ENCODE measurements at places on chromosomes 12 and 14.

DNA sequence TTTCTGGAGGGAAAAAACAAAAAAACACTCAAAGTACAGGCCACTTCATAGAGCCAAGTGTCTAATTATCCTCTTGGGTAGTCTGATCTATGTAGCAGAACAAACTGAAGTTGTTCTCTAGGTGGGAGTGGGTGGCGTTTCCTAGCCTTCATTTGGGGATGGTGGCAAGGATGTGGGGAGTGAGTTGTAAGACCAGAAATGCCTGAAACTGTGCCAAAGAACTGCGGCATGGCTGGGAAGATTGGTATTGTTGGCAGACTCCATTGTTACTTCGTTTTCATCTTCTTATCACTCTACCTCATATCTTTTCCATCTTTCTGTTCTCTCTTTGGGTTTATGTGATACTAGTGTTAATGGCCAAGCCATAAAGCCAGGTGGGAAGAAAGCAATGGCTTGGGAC, 177.3 kb upstream of the DDHD1 start:
- no peak for DNase-seq

GRCh38 chr12:15732341-15733061, 56.7 kb downstream of the EPS8 start:
- DNase-seq: no peak

GRCh38 chr12:130993759-130994670, 40.3 kb downstream of the ADGRD1 start:
- no peak for DNase-seq

DNA sequence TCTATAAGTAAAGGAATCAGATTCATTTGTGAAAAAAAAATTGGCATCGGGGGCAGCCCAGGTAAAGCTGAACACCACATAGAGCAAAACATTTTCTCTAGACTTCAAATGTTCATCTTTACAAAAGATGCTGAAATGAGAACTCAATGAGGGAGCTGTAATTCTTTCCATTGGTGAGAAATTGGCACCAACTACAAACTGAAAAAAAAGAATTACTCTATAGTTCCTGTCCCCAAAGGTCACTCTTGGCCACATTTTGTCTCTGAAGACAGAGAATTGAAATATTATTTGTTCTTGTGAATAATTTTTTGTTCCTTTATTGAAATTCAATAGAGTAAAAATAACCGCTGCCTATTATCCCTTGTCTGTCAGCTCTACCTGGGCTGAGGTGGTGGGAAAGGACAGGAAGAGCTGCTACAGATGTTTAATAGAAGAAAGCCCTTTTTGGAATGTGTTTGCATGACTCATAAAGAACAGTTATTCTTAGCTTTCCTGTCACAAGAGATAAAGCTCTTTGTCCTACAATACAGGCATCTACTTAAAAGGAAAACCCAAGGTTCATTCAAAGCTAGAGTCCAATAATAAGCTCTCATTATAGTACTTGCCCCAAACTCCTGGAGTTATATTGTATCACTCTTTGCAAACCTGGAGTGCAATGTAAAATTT, 380.1 kb upstream of the KITLG start:
- no peak for DNase-seq

GRCh38 chr14:40347675-40348074, 915.4 kb upstream of the FBXO33 start:
- DNase-seq: no peak

GRCh38 chr14:69357544-69358200, 40.4 kb downstream of the ERH start:
- no peak for DNase-seq

DNA sequence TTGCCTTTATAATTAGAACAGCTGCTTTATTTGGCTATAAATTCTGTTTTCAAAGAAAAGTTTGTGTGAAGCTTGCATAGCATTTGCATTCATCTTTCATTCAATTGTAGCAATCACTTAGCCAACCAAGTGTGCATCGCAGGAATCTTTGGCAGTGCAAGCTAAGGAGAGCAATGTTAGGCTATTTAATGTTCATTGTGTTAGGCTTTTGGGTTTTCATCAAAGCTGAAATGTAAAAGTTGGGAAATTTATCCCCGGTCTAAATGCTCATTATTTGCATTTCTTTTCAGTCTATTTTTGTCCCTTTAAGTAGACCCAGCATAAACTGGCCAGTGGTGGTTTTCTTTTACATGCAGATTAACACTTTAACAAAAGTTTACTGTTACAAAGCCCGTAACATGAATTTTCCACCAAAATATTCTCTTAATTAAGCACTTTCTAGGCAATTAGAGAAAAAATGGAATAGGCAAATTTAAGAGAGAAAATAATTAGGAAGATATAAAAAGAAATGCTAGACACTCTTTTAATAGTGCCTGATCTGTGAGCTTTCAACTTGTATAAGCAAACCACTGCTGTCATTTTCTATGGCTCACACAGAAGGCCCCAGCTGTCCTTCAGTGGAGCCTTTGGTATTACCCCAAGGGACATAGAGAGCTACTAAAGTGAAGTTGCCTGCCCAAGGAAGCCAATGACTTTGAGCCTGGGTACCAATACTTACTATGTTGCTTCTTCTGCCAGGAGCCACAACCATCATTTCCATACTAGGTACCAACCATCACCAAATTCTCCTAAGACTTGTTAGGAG, 898.9 kb upstream of the SEL1L start:
- no peak for DNase-seq

GRCh38 chr14:91080071-91080470, 19.6 kb upstream of the RPS6KA5 start:
- no peak for DNase-seq

- no peak for DNase-seq
These were observed 87.2 kb downstream of the DAAM1 start for GRCh38 chr14:59275668-59276067.

- DNase-seq: no peak
These were observed 6.4 kb upstream of the GPR68 start for GRCh38 chr14:91250912-91251311.

DNA sequence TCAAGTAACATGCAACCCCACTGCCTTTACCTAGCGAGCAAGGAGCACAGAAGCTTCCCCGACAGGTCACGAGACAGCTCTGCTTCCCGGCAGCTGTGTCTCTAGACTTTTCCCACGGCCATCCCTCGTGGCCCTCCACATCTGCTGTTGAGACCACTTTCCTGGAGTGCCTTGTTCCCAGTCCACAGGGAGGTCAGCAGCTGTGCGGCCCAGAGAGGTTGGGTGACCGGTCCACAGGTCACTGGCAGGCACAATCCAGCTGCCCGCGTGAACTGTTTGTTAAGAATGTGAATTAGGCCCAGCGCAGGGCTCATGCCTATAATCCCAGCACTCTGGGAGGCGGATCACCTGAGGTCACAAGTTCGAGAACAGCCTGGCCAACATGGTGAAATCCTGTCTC, 71.5 kb downstream of the SCARB1 start:
- DNase-seq: no peak

GRCh38 chr12:124345795-124346194, 50.9 kb downstream of the RFLNA start:
- no peak for DNase-seq

- DNase-seq: no peak
These were observed 3.0 kb downstream of the FOXA1 start for GRCh38 chr14:37591941-37592481.

GRCh38 chr12:26874501-26875296, 41.7 kb upstream of the ITPR2 start:
- DNase-seq: no peak

DNA sequence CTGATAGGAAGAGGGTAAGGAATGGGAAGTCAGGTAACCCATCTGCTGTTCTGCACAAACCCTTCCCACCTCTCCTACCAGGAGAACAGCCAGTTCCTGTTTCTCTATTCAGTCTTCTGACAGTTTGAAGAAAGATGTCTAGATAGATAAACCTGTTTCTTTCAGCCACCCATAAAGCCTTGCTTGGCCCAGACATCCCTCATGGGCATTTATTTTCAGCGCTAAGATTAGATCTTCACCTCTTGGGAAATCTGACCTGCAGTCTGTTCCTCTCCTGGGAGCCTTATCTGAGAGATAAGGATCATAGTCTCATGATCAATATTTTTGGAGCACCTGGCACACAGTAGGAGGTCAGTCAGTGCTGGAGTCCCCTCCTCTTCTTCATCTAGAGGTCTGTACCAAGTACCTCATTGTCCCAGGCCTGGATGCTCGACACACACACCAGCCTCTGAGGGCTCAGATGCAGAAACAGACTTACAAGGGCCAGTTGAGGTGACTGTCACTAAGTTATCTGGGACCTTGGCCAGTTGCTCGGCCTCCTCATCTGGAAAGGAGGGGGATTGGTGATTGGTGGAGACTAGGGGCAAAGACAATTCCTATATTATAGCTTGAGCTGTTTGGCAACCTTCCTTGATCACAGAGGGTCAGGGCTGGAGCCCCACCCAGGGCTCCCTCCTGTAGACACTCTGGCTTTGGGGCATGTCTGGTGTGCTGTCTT, 18.2 kb downstream of the ACVRL1 start:
- no peak for DNase-seq

- no peak for DNase-seq
These were observed 82.9 kb downstream of the FGD4 start for GRCh38 chr12:32482226-32482625.

GRCh38 chr12:92502417-92503028, 200.3 kb upstream of the PLEKHG7 start:
- DNase-seq: no peak

- DNase-seq: no peak
These were observed 104.2 kb downstream of the POLR3B start for GRCh38 chr12:106461730-106462129.

DNA sequence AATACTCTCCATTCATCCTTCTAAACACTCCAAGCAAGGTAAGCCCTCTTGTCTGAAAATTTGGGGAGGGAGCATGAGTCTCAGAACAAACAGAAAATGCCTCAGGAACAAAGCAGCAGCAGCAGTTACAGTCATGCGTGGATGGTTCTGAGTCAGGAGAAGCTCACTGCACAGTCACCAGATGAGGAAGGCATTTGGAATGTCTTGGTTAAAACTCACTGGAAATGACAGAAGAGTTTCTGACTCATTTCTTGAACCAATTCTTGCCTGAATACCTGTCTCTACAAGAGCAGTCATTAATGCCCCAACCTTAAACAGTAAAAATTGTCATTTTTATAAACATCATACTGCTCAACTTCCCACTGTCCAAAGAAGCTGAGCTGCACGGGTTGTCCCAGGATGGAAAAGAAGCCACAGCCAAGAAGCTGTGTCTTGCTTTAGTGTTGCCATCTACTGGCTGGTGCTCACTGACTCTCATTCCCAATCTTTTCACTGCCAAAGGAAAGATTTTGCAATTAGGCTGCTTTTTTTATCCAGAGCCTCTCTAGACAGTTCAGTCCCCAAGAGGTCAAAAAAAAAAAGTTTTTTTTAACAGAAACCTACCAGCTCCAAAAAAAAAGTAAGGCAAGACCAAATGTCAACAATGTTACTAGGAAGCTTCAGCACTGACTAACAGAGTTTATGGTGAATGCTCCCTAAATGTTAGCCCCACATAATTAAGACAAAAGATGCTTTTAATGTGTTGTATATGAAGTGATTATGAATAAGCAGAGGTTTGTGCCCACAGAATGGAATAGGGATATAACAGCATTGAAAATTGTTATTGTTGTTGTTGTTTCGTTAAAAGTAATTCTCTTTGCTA, 40.4 kb downstream of the KICS2 start:
- no peak for DNase-seq

GRCh38 chr12:115468087-115468510, 784.1 kb upstream of the TBX3 start:
- DNase-seq: no peak

DNA sequence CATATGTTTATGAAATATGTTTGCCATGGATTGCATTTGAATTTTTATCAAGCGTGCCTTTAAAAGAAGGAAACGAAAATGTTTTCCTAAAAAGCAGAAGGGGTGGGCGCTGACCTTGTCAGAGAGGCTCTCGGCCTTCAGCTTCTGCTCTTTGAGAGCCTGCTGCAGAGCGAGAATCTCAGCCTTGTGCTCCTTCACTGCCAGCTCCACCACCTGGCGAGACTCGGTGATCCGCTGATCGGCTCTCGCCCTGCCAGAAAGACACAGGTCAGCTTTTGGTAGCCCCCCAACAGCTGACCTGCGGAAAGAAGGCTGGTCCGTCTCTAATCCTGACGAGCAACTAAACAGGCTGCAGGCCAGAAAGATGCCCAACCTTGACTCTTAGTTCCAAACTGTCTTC, 62.4 kb downstream of the PRKAB1 start:
- DNase-seq: no peak

All from stimulated activated CD8-positive, alpha-beta memory T cell treated with anti-CD3 and anti-CD28 coated beads, Interleukin-4, amount 100 ng/mL, for 4 hours (primary cell).